ENCODE measurements at places on chromosomes 11 and 22.

DNA sequence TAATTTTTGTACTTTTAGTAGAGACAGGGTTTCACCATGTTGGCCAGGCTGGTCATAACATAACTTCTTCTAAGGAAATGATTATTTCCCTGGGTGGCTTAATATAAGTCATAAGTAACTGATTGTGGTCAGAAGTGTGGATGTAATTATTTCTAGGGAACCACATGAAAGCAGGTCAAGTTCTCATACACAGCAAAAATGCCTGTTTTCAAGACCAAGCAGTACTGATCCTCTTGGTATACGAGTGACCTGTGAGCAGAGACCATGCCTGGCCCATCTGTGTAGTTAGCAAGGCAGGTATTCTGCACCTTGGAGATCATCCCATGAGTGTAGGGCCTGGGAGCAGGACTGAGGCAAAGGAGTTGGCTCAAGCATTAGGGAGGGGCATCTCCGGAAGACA is 32.5 kb upstream of the NUCB2 start:
- no peak for DNase-seq

DNA sequence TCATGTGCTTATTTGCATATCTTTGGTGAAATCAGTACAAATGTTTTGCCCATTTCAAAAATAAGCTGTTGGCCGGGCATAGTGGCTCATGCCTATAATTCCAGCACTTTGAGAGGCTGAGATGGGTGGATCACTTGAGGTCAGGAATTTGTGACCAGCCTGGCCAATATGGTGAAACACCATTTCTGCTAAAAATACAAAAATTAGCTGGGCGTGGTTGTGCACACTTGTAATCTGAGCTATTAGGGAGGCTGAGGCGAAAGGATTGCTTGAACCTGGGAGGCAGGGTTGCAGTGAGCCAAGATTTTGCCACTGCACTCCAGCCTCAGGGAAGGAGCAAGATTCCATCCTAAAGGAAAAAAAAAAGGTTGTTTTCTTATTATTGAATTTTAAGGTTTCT is 136.0 kb downstream of the SWAP70 start:
- DNase-seq: no peak

DNA sequence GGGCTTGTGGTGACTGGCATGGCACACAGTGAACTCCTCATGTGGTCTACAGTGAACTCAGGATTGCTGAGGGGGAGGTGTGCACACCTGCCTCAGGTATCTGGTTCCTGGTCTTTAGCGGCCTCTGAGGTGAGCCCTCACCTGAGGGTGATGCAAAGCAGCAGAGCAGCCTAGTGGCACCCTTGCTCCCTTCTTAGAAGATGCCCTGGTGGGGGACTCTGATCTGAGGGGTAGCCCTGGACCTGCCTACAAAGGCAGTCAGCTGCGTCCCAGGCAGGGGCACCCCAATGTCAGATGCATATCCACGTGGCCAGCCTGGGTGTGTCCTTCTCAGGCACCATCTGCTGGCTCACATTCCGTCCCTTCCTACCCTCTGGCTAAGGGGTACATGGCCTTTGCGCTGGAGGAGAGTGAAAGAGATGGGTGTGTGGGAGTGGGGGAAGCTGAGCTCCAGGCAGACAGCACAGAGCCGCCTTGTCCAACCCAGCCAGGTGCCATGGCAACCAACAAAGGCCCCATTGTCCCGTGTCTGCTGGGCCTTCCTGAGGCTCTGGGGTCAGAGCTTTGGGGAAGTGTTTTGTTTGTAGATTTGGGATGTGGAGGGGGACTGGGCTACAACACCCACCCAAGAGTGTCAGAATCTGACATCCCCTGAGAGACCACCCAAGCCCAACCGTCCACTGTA is 5.8 kb downstream of the PLEKHB1 start:
- DNase-seq: no peak

- DNase-seq: peak; percentile 75
Observed at GRCh38 chr11:119340335-119341221, at the start of gene C1QTNF5. TSS of gene C1QTNF5 (minus strand) at chr11:119340883. CDS start at chr11:119340397, 486 bp downstream.

DNA sequence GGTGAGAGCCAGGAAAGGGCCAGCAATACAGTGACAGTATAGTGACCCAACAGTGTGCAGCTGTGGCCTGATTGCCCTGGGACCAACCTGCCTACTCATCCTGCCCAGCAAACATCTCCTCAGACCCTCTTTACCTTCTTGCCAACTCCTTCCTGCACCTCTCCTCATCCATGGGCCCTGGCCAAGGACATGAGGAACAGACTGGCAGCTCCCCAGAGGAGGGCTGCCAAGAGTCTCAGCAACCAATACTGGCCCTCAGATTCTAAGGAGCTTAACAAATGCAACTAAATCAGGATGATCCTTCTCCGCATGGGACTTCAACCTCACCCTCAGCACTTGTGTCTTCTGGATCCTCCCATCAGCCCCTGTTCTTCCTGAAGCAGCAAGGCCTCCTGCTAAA is 77.0 kb downstream of the RPL27A start:
- DNase-seq: no peak

GRCh38 chr22:47052236-47053012 is 290.0 kb downstream of the TBC1D22A start:
- no peak for DNase-seq

- peak; percentile 35 for DNase-seq
Observed at GRCh38 chr11:119375337-119376196, 5.9 kb downstream of the USP2 start.

- no peak for DNase-seq
Observed at GRCh38 chr22:42630901-42631602, 9.3 kb downstream of the ATP5MGL start.

DNA sequence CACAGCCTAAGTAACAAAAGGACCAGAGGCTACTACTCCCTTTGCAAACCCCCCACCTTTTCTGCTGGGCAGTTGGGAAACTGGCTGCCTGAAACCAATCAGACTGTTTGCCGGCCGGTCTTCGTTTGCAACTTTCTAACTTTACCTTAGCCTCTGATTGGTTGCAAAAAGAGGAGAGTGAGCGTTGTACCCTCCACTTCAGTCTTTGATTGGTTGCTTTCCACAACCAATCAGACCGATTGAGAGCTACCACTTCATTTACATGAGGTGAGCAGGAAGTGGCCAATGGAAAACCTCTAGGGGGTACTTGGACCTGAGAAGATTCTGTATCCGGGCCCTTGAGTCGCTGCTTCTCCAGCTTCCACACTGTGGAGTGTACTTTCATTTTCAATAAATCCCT is 18.8 kb upstream of the CLNS1A start:
- no peak for DNase-seq

DNA sequence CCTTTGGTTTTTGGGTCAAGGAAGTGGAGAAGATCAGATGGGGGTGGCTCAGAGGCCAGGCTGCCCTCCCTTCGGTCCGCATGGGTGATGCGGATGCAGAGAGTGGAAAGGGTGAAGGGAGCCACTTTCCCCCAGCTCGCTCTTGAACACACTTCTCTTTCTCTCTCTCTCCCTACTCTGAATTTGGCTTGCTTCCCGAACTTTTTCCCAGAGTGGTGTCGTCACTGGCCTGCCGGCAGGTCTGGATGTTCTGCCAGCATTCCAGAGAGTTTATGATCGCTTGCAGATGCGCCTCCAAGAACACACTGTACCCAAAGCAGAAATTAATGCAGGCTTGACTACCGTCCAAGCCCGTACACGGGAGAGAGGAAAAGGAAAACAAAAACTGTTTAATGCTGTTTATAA is 103.2 kb downstream of the ZBTB16 start:
- DNase-seq: peak; percentile 99

GRCh38 chr11:105132716-105133511 is 6.7 kb downstream of the CARD18 start:
- DNase-seq: peak; percentile 37

DNA sequence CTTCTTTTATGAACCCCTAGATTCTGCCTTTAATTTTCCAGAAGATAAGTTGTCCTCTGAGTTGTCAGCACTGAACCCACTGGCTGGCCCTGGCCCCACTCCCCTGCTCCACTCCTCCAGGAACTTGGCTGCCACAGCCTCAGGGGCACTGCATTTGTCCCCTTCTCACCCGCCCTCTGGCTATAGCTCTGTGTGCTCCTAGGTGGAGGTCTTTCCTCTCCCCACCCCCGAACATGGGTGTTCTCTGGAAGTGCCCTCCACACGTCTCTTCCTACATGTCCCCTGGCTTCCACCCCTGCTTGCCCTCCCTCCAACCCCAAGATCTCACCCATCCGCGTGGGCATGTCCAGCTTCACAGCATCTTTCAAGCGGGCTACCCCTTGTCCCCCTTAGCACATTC is 137.7 kb upstream of the TEAD1 start:
- no peak for DNase-seq

DNA sequence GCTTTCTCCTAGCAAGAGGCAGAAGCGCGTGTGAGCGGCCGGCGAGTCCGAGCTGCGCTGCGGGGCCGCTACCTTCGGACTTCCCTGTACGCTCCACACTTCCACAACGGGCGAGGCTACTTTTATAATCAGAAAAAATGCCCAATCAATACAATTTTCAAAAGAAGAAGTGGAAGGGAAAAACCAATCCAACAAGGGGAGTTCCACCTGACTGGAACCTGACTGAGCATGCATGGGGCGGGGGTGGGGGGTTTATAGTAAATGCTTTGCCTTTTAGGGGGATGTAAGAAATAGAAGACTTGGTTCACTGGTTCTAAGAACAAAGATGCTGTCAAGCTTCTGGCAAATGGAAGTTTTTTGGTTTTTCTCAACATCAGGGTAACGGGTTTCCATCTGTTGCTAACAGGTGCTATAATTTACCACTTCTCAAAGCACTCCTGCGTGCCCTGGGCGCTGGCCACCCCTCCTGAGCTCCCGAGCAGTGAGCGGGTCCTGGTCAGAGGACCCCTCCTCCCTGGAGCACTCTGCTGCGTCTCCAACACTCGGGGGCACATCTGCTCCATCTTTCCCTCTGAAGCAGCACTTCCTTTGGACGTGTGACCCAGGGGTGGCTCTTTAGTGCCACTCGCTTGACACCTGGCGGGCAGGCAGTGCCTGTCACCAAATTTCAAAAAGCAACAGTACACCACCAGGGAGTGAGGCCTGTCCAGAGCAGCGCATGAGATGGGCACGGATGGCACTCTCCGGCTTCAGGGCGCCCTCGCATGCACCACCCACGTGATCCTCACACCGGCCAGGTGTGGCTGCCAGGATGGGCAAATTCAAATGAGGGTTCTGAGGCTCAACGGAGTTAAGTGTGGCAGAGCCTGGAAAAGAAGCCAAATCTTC is 21.6 kb upstream of the BID start:
- no peak for DNase-seq

GRCh38 chr11:115267871-115268270 is 236.3 kb downstream of the CADM1 start:
- peak; percentile 66 for DNase-seq

GRCh38 chr11:74135127-74135840 is 35.5 kb downstream of the C2CD3 start:
- DNase-seq: peak; percentile 52
